ENCODE measurements at places on chromosomes 7 and 10. TPM values are rescaled to one million over a fixed set of nuclear protein-coding genes. Genes with fewer than 3 reads are reported as not detected.

- DNase-seq = no peak
Measured at GRCh38 chr10:8095959-8096358, 41.5 kb downstream of the GATA3 start.

GRCh38 chr10:14569274-14570060 is 205.2 kb downstream of the FAM107B start:
- DNase-seq = no peak

- DNase-seq = no peak
Measured at GRCh38 chr10:50394832-50395231, 143.5 kb upstream of the ASAH2 start.

GRCh38 chr10:131657318-131657984 is 243.4 kb upstream of the PPP2R2D start:
- no peak for DNase-seq

DNA sequence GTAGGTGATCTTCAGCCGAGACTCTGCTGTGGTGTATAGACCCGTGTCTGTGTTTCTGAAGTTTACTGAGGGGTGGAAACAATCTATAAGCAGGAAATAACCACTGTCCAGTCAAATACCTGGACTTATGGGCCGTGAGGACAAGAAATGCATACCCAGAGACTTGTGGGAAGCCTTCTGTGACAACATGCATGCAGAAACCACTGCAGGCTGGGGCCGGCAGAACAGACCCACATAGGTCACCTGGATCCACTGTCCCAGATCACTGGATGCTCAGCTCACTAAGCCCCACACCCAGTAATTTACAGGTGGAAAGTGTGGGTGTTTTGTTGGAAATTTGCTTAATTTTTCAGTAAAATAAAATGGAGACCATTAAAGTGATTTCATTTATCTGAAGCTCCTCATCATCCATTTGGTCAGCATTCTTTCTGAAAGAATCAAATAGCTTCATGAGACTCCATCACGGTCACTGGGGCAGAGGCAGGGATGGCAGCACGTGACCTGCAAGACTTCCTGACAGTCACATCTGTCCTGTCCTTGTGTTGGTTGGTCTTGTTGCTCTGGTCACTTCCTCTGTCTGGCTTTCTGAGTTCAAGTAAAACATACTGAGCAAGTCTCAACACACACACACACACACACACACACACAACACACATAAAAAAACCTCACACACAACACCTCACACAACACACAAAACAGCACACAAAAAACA is 108.3 kb downstream of the TNS3 start:
- no peak for DNase-seq

FZD1 gene
- 55.8 TPM for total RNA-seq

DNA sequence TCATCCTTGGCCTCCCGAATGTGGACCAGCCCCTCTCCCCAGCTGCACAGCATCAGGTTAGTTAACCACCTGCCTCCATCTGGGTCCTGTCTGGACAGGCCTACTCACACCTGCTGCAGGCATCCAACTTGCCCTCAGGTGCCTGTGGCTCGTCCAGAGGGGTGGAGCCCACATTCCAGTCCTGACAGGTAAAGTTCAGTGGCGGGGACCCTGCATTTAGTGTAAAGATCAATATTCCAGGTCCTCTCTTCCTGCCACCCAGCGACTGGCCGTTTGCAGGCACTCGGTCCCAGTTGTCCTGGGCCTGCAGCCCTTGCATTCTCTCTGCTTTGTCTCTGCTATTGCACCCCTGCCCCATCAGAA is 15.0 kb downstream of the HTRA1 start:
- DNase-seq = no peak

GRCh38 chr7:72453471-72453870 is 41.3 kb upstream of the CALN1 start:
- DNase-seq = no peak

OTUD1 gene
- 24.3 TPM for total RNA-seq

- no peak for DNase-seq
Measured at GRCh38 chr10:79182781-79183467, 114.2 kb downstream of the ZMIZ1 start.

GRCh38 chr10:76382381-76382851 is 951.0 kb downstream of the LRMDA start:
- no peak for DNase-seq

LDB3 gene
- total RNA-seq = 1.4 TPM

DNA sequence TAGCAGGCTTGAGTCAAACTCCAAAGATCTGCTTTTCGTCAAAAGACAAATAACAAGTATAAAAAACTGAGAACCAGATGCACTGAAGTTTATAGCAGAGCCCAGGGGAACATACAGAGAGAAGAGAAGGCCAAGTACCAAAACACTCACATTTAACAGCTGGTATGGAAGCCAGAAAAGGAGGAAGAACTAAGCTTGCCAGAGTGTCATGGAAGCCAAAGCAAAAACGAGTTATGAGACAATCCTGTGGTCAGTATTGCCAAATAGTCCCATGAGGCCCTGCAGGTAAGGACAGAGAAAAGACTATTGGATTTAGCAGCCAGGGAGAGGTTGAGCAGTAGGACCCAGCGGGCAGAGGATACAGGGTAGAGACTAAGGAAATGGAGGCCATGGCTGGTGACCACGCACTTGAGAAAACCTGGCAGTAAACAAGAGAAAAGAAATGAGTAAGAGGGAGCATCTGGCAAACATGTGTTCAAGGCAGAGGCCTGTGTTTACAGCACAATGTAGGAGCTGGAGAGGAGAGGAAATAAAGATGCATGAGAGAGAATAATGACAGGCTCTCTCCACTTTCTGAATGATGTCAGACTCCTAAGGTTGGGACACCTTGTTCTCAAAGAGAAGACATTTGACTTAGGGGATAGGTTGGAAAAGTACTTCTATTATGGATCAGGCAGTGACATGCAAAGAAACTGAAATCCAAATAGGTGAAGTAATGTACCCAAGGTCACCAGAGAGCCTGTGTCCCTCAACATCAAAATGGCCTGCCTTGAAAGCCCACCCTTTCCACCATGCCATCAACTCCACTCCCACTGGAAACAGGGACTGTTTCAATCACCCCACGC is 9.1 kb downstream of the CREB3L2 start:
- peak; percentile 58 for DNase-seq

- DNase-seq = no peak
Measured at GRCh38 chr10:1328981-1329614, 272.9 kb downstream of the WDR37 start.

DNA sequence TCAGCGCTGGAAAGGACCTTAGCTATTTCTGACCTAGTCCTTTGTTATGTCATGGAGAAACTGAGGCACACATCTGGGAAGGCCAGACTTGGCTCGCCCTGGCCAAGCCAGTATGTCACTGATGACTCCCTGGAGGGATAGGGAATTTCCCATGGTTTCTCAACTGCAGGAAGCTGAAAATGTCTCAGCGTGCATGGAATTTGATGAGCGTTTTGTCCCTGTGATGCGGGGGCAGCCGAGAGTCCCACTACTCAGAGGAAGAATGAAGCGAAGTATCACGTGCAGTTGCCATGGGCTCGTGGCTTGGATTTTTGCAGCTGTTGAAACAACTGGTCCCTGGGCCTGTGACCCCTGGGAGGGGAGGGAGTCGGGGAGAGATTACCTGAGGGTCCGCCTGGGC is 44.8 kb downstream of the CLIP2 start:
- DNase-seq = no peak

DNA sequence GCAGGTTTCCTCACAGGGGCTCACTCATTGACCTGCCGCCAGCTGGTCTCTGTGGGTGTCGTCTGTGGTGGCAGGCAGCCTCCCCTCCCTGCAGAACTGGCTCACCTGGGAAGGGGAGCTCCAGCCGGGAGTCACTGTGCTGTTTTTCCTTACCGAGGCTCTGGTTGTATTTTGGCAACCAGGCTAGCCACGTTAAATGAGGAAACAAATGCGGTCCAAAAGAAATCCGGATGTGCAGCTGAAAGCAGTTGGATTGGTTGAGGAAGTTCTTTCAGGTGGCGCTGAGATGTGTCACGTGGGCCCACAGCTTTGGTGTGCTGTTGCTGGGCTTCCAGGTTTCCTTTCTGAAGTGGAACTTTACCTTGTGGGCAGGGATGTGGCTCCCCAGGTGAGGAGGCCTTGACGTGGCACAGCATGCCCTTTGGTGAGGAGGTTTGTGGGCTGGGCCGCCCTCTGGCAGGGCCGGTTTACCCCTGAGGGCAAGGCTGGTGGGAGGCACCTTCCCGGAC is 14.2 kb downstream of the MTURN start:
- DNase-seq = no peak

DNA sequence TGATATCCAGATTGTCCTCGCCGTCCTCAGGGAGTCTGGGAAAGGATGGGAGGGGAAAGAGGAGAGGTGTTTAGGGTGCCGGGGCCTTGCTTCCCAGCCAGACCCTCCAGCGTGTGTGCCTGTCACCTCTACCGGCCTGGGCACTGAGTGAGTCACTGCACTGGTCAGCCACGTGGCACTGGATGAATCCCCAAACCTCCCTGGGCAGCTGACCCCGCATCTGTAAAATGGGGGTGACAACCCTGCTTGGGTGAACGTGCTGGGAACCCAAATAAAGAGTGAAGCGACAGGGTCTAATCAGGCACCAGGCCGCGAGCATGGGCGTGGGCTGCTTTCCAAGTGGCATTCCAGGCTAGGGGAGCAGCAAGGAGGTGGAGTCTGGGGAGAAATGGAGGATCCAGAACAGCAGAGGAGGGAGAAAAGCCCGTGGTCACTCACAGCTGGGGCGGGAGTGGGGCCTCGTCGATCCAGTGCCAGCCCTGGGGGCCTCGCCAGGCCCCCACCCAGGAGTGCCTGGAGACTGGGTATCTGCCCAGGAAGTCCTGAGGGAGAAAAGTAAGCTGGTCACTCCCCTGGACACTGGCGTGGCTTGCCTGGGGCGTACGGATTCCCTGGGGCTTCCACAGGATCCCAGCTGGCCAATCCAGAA is 29.7 kb downstream of the KLRG2 start:
- DNase-seq = peak; percentile 46

WDFY4 gene
- 11.9 TPM for total RNA-seq

ETV1 gene
- 85.3 TPM for total RNA-seq

DNA sequence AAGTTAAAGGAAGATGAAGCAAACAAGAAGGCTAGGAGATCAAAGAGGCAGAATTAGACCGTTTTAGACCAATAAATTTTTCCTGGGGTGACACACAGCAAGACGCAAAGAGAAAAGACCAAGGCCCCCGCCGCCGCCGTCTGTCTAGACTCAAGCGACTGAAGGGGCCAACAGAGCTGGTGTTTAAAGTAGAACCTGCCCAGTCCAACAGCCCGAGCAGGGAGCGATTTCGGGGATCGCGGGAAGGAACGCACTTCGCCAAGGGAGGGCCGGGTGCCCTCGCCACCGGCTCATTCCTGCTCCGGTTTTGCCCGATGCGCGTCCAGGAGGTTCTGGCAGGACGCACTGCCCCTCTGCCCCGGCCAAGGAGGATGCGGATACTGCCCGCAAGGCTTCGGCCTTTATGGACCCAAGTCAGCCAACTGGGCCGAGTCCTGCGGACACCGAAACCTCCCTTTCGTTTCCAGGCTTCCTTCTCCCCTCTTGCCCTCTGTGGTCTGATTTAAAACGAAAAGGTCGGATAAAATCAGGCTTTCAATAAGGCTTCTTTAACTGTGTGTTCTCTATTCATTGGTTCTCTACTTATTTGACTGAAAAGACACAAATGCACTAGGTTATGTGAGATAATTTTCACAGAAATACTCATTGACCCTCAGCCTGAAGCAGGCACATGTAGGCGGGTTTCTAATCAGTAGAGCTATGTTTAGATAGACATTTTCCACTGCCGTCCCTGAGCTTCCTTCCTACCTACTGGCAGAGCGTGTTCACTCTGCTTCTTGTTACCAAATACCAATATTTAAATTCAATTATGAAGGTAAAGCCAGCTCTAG is 2.2 kb upstream of the HOXA7 start:
- DNase-seq = no peak

NCF1 gene
- total RNA-seq = 46.2 TPM

GIMAP2 gene
- total RNA-seq = 14.1 TPM

ADAMTS14 gene
- total RNA-seq = 1.1 TPM

INTS1 gene
- 121 TPM for total RNA-seq

DNA sequence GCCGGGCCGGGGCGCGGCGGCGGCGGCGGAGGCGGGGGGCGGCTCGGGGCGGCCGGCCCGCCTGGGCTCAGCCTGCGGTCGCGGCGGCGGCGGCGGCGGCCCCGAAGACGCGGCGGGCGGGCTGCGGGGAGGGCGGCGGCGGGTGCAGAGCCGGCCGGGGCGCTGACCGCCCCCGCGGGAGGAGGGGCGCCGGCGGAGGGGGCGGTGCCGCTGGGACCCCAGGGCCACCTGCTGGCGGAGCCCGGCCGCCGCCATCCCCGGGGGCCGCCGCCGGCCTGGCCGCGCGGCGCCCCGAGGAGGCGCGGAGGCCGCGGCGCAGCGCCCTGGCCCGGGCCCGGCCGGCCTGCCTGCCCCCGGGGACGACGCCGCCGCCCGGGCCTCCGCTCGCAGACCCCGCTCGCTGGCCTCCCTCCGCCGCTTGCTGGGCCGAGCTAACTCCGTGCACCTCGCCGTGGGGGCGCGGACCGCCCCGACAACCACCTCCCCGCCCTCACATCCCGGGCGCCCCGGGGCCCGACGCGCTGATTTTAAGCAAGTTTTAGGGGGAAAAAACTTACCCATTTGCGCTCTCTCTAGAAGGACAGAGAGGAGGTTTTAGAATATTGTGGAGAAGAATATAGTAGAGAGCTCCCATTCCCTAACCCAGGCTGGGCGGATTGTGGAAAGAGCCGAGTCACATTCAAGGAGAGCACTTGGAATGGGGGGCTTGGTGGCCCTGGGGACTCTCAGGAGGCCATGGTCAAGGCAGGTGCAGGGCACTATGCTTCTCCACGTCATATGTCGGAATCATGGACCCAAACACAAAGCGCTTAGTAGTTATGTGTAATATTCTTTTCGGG is at the start of gene BEND7:
Gene BEND7 (minus strand): TSS at position 140 of the 839 bp plus-strand sequence. CDS start 481 bp downstream, outside the sequence.
- peak; percentile 34 for DNase-seq

- peak; percentile 95 for DNase-seq
Measured at GRCh38 chr10:94315975-94316464, 46.7 kb downstream of the NOC3L start.

CRYGN gene
- total RNA-seq = 0.28 TPM

- peak; percentile 16 for DNase-seq
Measured at GRCh38 chr7:13217768-13218167, 530.3 kb downstream of the ARL4A start.

DNA sequence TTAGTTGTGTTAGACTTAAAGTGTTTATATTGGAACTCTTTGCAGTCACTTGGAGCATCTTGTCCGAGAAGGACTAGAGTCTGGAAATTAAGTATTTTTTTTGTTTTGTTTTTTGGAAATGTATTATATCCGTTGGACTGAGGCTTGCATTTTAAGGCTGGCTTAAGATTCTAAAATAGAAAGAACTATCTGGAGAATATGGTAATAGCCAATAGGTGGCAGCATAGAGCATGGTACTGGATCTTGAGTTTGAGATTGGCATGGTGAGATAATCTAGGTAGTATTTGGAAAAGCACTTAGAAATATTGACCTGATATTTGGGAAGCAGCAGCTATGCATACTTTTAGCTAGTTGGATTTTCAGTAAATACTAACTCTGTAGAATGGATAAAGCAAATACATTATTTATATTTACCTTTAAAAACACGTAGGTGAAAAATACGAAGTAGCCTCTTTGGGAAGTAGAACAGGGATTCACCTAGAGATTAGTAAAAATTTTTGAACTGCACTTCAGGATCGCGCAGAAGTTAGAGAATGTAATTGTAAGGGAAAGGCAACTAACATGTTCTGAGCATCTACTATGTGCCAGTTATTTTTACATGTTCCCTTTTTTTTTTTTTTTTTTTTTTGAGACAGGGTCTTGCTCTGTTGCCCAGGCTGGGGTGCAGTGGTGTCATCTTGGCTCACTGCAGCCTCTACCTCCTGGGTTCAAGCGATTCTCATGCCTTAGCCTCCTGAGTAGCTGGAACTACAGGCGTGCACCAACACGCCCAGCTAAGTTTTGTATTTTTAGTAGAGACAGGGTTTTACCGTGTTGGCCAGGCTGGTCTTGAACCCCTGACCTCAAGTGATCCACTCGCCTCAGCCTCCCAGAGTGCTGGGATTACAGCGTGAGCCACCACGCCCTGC is 78.6 kb downstream of the LCOR start:
- DNase-seq = no peak
